Left colon (tissue), 2 donors: ENCODE measurements at places on chromosomes 16 and 17. TPM values are rescaled to one million over a fixed set of nuclear protein-coding genes. Genes with fewer than 3 reads are reported as not detected.

DNA sequence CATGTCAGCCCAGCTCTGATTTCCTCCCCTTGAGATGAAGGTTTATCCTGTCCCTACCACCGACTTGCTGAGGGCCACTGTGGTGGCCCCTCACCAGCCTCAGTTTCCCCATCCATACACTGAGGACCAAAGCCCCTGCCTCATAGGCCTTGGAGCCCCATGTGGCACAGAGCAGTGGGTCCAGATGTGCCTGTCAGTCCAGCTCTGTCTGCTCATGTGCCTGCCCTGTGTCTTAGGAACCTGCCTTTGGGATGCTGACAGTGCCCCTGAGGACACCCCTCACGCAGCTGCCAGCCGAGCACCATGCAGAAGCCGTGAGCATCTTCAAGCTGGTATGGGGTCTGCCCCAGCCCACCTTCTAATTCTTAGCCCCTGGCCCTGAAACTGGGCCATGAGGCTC, 35.7 kb downstream of the MYO15A start:
- DNase-seq: no peak

Gene PRRT2
- 2.0 TPM for total RNA-seq

DNA sequence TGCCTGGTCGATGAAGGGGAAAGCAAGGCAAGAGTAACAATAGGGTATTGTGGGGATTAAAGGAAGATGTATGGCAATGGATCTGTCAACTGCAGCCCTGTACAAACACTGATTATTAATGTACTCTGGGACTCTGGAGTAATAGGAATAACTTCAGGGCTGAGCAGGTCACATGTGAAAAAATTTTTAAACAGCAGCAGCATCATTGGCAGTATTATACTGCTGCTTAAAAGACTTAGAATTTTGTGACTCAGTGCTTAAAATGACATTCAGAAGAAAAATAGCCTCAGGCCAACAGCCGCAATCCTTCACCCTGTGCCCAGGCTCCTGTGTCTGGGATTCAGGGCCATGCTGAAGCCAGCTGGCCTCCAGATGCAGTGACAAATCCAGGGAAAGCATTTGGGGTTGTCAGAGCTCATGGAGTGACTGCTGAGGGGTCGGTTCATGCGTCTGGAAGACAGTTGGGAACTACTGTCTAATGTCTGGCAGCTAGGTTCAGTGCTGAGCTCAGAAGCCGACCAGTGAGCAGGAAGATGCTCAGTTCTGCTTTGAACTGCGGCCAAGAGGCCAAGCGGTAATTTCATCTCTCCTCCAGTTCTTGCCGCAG, 22.2 kb downstream of the TEX2 start:
- DNase-seq: peak; percentile 28

Gene SERPINF2
- 2.7 TPM for total RNA-seq

Gene OTOP3
- 2.4 TPM for total RNA-seq

Gene ITGAX
- 1.6 TPM for total RNA-seq

GRCh38 chr17:17871913-17872312, 35.1 kb upstream of the SREBF1 start:
- DNase-seq: no peak
